ENCODE measurements at places on chromosomes 1 and 21. TPM values are rescaled to one million over a fixed set of nuclear protein-coding genes. Genes with fewer than 3 reads are reported as not detected.

Gene RXFP4
- total RNA-seq: not detected

- peaks cover 10% of the 10 kb centered on the region for H3K36me3 ChIP-seq
- H3K4me3 ChIP-seq: no peak overlapping the region
- H3K4me1 ChIP-seq: peaks cover 7% of the 10 kb centered on the region
- DNase-seq: no peak
- no peaks in the 10 kb centered on the region for H3K27me3 ChIP-seq
- H3K27ac ChIP-seq: no peak overlapping the region
Observed at GRCh38 chr1:164343189-164343588, 215.8 kb upstream of the PBX1 start.

DNA sequence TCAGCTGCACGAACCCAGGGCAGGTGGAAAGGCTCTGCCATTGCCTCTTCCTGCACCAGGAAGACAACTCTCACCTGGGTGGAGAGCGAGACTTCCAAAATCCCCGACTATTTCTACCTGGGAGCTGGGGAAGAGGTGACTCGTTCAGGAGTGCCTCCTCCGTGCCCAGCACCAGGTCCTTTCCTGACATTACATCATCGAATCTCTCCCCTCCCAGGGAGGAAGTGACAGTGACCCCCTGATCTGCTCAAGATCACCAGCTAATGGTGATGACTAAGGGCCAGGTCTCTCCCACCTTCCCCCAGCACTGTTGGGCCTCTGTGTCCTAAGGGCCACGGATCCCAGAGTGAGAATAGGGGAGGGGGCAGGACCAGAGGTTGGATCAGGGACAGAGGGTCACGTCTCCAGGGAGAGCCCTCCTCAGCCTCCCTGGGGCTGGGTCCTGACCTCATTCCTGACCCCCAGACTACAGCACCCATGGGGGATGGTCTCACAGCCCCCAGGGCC lies 6.8 kb downstream of the MEGF6 start:
- no peak overlapping the region for H3K4me3 ChIP-seq
- H3K27ac ChIP-seq: no peak overlapping the region
- peaks cover 3% of the 10 kb centered on the region for H3K36me3 ChIP-seq
- no peak for DNase-seq

Gene FBLIM1
- 101 TPM for total RNA-seq
